Activated CD4-positive, alpha-beta T cell treated with anti-CD3 and anti-CD28 coated beads for 1 hour (primary cell): ENCODE measurements at places on chromosomes 16 and 17.
A peak's percentile ranks its signal among the peaks of the same experiment; 100 is the strongest.

GRCh38 chr16:66459878-66460277 is 32.8 kb downstream of the BEAN1 start:
- DNase-seq: no peak

- peak; percentile 66 for DNase-seq
These were observed 13.7 kb upstream of the MMP2 start for GRCh38 chr16:55465077-55465896.

DNA sequence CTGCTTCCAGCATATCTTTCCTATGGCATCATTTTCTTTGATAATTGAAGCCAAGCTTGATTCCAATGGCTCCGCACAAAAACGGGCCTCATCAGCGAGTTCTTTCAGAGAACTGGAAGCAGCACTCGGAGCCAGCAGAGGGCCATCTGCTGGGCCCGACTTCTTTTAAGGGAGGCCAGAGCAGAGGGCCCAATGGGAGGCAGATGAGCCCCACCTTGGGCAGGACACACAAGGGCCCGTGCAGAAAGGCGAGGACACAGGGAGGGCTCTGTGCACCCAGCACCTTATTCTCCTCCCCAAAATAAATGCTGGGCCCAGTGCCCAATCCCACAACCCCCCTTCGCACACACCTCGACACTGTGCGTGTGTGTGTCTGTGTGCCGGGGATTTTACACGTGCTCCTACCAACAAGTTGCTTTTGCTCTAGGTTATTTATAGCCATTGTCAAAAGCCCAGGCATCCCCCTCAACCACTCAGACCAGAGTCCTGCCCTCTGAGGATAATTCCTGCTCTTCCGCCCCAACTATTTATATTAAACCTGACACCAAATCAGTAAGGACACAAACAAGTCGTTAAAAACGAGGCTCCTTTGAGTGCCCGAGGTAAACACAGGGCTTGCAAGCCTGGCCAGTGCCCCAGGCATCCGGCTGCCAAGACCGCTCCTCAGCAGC is 6.8 kb downstream of the AXIN2 start:
- no peak for DNase-seq

DNA sequence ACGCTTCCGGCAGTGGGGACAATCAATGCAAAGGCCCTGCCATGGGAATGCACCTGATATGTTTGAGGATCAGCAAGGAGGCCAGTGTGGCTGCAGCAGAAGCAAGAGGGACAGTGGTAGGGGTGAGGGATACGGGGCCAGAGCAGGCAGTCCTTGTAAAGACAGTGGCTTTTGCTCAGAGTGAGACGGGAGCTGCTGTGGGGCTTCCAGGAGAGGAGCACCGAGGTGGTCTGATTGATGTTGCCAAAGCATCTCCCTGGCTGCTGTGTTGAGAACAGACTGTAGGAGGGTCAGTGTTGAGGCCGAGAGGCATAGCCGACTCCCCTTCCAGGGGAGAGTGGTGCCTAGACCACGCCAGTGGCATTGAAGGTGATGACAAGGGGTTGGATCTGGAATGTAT is 11.4 kb upstream of the SPNS2 start:
- DNase-seq: no peak

- DNase-seq: no peak
These were observed 21.6 kb upstream of the KPNB1 start for GRCh38 chr17:47628014-47628566.

DNA sequence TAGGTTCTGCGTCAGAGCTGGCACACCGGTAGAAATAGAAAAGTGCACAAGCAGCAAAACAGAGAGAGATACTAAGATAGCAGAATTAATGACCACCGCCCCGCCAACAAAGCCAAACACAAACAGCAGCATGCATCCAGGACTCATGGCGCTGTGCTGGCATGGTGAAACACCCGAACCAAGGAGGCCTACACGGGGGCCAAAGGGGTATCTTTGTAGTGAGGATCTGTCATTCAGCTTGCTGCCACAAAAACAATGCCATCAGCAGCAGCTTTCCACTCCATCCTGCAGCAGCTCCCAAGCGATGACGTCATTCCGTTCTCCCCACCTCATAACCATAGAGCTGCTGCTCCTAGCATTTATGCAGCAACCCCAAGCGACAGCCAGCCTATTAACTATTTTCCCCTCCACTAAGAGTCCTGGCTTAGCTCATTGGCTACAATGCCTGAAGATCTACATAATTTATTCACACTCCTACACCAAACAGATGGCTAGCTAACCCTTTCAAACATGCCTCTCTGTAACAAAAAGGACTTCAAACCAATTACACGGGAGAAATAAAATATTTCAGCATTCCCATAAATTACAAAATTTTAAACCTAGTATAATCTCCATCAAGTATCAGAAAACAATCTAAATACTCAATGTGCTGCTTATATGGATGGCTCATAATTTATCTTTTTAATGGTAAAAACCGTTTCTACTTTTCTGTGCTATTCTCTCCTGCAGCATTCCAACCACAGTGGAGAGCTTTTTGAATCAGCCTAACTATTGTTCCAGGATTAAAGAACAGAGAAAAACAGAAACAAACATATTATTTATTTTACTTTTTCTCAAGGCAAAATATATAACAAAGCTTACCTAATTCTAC is 73.9 kb downstream of the SPAG9 start:
- DNase-seq: no peak

GRCh38 chr17:1783834-1784611 is 22.2 kb downstream of the SERPINF1 start:
- DNase-seq: no peak

- no peak for DNase-seq
These were observed 171.0 kb downstream of the XYLT1 start for GRCh38 chr16:17299790-17300189.

- DNase-seq: no peak
These were observed 107.2 kb downstream of the ANKFN1 start for GRCh38 chr17:56260376-56261002.

DNA sequence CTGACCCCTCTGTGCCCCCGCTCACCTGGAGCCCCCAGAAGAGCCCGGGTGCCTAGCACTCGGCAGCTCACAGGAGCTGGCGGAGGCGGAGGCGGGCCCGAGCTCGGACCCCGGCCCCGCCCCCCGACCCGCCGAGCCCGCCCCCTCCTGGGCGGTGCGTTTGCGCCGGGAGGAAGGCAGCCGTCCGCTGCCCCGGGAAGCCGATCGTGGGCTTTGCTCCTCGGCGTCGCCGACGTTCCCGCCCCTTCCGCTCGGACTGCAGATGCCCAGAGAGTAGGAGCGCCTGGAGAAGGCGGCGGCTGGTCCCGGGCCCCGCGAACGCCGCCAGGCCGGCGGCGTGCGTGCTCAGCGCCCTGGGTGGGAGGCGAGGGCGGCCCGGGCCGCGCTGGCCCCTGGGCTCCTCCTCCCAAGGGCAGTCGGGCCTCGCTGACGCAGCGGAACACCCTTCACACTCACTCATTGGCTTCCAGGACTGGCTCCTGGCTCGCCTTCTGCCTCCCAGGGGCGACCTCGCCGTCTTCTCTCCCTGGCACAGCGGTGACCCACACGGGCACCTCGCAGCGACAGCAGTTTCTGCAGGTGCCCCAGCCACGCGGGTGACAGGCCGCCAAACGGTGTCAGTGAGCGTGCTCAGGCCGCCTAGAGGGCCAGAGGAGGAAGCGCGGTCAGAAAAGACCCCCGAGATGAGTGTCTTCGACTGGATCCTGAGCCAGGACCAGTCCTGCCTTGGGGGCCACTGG is at the start of gene PLSCR3:
Gene PLSCR3, minus strand, starts transcription at position 74 of the 740 bp plus-strand sequence. CDS start 415 bp downstream, outside the sequence.
- DNase-seq: peak; percentile 72

GRCh38 chr17:63837962-63838600 is 4.4 kb downstream of the SMARCD2 start:
- DNase-seq: no peak

GRCh38 chr17:917941-918740 is 61.4 kb downstream of the NXN start:
- no peak for DNase-seq

DNA sequence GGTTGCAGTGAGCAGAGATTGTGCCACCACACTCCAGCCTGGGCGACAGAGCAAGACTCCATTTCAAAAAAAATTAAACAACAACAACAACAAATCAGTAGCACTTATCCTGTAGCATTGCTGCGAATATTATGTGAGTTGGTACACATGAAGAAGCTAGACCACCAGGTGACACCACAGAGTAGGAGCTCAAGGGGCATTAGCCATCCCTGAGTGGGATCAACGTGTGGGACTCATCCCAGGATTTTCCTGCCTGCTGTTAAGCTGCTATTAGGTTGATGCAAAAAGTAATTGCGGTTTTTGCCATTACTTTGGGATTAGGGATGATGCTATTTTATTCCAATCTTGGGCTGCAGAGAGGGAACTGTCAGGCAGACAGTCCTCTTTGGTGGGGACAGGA is 47.2 kb downstream of the OTOA start:
- no peak for DNase-seq

GRCh38 chr17:39196241-39196807 is 1.1 kb downstream of the CACNB1 start:
- no peak for DNase-seq
